Cardiac muscle cell (in vitro differentiated cells and primary cell): ENCODE measurements at places on chromosomes 4 and X. TPM values are rescaled to one million over a fixed set of nuclear protein-coding genes. Genes with fewer than 3 reads are reported as not detected.

F8A2 gene
- total RNA-seq, result not detected in 2 replicates

MAMLD1 gene
- total RNA-seq, result 0.15 and 0.18 TPM in 2 replicates

KCNIP4 gene
- total RNA-seq, result 9.9 and 15.9 TPM in 2 replicates

MAGIX gene
- 2.0 and 6.8 TPM in 2 replicates for total RNA-seq

CD40LG gene
- not detected in 2 replicates for total RNA-seq

DCHS2 gene
- total RNA-seq, result 0.09 and 0.11 TPM in 2 replicates

BMPR1B gene
- 0.42 and 1.8 TPM in 2 replicates for total RNA-seq

AREG gene
- total RNA-seq, result not detected in 2 replicates

CXorf49 gene
- not detected in 2 replicates for total RNA-seq

PAGE1 gene
- total RNA-seq, result not detected in 2 replicates

DOCK11 gene
- total RNA-seq, result 11.0 and 11.2 TPM in 2 replicates

- no peaks in the 10 kb centered on the region for H3K27me3 ChIP-seq
- no peak overlapping the region for H3K27ac ChIP-seq
- H3K4me1 ChIP-seq, result no peaks in the 10 kb centered on the region
- no peak for DNase-seq
Measured at GRCh38 chr4:23041501-23041900, 348.8 kb downstream of the GBA3 start.

- H3K4me1 ChIP-seq, result no peaks in the 10 kb centered on the region
- no peaks in the 10 kb centered on the region for H3K27me3 ChIP-seq
- H3K36me3 ChIP-seq, result no peaks in the 10 kb centered on the region
- no peak for DNase-seq
Measured at GRCh38 chrX:140933016-140933415, 69.4 kb upstream of the SPANXB1 start.

DNA sequence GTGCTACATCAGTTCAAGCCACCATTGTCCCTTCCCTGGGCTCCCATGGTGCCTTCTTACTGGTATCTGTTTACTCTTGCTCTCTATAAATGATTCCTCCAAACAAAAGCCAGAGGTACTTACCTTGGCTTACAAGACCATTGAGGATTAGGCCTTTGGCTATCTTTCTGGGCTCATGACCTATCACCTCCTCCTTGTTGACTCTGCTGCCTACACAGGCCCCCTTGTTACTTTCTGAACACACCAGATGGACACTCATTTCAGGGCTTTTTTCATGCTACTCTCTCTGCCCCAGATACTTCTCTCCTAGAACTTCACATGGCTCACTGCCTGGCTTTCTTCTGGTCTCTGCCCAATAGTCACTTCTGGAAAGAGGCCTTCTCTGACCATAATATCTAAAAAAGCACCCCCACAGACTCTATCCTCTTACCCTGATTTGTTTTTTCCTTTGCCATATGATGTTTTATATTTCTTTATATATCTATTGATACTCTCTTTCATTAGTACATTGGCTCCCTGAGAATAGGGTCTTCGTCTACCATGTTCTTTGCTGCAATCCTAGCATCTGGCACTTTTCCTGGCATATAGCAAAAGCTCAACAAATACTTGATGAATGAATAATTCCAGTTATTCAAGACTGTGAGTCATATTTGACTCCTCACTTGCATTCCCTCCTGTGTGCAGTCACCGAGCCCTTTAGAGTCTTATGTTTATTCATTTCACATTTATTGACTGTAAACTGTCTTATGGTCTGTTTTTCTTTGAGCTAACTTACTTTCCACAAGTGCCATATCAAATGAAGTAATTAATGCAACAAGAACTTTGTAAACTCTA is 27.1 kb upstream of the TAPT1 start:
- H3K4me3 ChIP-seq, result no peak overlapping the region
- DNase-seq, result peak; percentile 79
- H3K36me3 ChIP-seq, result no peaks in the 10 kb centered on the region
- H3K27ac ChIP-seq, result no peak overlapping the region
- peaks cover 5% of the 10 kb centered on the region for H3K4me1 ChIP-seq

GRCh38 chrX:131609480-131609879 is 65.6 kb downstream of the OR13H1 start:
- H3K4me1 ChIP-seq, result no peaks in the 10 kb centered on the region
- H3K27me3 ChIP-seq, result no peaks in the 10 kb centered on the region
- no peak overlapping the region for H3K27ac ChIP-seq

DNA sequence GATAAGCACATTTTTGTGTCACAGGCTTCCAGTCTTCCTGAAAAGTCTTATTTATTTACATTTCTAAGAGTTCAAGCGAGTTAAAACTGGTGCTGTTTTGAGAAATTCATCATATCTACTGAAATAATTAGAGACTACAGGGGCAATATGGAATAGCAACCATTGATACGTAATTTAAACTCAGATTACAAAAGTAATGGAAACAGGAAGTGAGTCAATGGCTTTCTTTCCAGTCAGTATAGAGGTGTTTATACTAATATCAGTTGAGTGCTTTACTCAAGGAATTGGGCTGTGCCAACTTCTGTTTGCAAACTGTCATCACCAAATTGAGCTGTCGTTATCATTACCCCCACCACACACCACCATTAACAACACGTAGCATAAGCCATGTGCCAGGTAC is 222.7 kb downstream of the COL25A1 start:
- no peak overlapping the region for H3K4me3 ChIP-seq
- no peak overlapping the region for H3K27ac ChIP-seq
- no peaks in the 10 kb centered on the region for H3K36me3 ChIP-seq
- DNase-seq, result peak; percentile 53
- H3K4me1 ChIP-seq, result peaks cover 17% of the 10 kb centered on the region

DNA sequence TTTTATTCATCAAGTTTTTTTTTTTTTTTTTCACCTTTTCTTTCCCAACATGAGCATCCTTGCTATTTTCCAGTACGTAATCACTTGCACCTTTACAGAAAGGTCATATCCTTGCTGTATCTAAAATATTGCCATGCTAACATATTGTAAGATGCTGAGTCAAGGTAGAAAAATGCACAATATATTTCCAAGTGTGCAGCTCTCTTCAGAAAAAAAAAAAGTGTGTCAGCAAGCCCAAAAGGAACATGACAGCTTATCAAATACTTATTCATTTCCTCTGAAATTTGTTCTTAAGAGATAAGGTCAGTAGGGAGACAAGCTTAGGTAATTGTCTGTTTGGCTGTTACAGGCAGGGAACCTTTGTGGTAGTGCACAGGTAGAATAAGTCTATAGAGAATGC is 27.0 kb downstream of the SH2D1A start:
- H3K4me3 ChIP-seq, result no peak overlapping the region
- H3K36me3 ChIP-seq, result no peaks in the 10 kb centered on the region
- no peaks in the 10 kb centered on the region for H3K27me3 ChIP-seq
- no peaks in the 10 kb centered on the region for H3K4me1 ChIP-seq
- DNase-seq, result no peak

- no peaks in the 10 kb centered on the region for H3K4me1 ChIP-seq
- no peaks in the 10 kb centered on the region for H3K27me3 ChIP-seq
- no peak overlapping the region for H3K27ac ChIP-seq
- no peak overlapping the region for H3K4me3 ChIP-seq
Measured at GRCh38 chrX:99914635-99915034, 495.4 kb downstream of the PCDH19 start.

GRCh38 chr4:142065086-142065647 is 428.8 kb downstream of the IL15 start:
- no peaks in the 10 kb centered on the region for H3K36me3 ChIP-seq
- no peak for DNase-seq
- no peak overlapping the region for H3K4me3 ChIP-seq
- H3K4me1 ChIP-seq, result peaks cover 10% of the 10 kb centered on the region

DNA sequence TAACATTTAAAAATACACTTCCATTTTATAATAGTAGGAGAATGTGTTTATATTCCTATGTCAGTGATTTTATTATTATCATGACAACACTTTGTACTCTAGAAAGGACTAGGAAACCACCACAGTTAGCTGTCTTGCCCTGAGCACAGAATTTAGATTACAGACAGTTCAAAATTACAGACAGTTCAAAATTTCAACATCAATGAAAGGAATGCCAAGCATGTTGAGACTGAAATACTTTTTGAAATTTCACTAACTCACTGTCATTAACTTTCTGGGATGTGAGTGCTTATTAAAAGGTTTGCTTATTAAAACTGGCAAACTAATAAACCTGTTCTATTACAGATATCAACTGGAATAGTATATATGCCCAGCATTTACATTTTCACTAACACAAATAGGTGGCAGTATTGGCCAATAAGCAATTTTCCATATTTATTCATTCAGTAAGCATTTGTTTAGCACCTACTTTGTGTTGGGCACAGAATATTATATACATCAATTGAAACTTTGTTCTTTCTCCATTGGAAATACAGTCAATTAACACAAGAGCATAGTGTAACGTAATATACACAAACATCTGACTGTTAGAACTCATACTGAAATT is 179.4 kb downstream of the FBXW7 start:
- no peak overlapping the region for H3K4me3 ChIP-seq
- peaks cover 5% of the 10 kb centered on the region for H3K4me1 ChIP-seq
- no peak for DNase-seq
- no peaks in the 10 kb centered on the region for H3K36me3 ChIP-seq
- H3K27ac ChIP-seq, result no peak overlapping the region

GRCh38 chrX:142036116-142036515 is 132.4 kb downstream of the MAGEC1 start:
- no peaks in the 10 kb centered on the region for H3K4me1 ChIP-seq
- no peak overlapping the region for H3K27ac ChIP-seq
- H3K4me3 ChIP-seq, result no peak overlapping the region
- H3K36me3 ChIP-seq, result no peaks in the 10 kb centered on the region
- no peak for DNase-seq
- H3K27me3 ChIP-seq, result no peaks in the 10 kb centered on the region

DNA sequence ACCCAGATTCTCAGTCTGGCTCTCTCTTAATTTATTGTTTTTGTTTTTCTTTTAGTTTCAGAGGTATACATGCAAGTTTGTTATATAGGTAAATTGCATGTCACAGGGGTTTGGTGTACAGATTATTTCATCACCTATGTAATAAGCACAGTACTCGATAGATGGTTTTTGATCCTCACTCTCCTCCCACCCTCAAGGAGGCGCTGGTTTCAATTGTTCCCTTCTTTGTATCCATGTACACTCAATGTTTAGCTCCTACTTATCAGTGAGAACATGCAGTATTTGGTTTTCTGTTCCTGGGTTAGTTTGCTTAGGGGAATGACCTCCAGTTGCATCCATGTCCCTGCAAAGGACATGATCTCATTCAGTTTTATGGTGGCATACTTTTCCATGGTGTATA is 198.4 kb downstream of the STK32B start:
- no peak for DNase-seq
- H3K4me3 ChIP-seq, result no peak overlapping the region
- no peaks in the 10 kb centered on the region for H3K4me1 ChIP-seq

DNA sequence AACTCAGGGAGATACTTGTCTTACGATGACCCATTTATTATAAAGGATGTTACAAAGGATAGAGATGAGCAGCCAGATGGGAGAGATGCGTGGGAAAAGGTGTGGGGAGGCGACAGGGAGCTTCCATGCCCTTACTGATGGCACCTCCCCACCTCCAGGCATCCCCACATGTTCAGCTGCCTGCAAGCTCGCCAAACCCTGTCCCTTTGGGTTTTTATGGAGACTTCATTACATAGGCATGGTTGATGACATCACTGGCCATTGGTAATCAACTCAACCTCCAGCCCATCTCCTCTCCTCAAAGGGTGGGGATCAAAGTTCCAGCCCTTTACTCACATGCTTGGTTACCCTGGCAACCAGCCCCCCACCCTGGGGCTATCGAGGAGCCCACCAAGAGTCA is 29.4 kb upstream of the SLC2A9 start:
- H3K36me3 ChIP-seq, result no peaks in the 10 kb centered on the region
- peaks cover 7% of the 10 kb centered on the region for H3K4me1 ChIP-seq
- H3K27me3 ChIP-seq, result no peaks in the 10 kb centered on the region
- no peak for DNase-seq
- H3K27ac ChIP-seq, result no peak overlapping the region

DNA sequence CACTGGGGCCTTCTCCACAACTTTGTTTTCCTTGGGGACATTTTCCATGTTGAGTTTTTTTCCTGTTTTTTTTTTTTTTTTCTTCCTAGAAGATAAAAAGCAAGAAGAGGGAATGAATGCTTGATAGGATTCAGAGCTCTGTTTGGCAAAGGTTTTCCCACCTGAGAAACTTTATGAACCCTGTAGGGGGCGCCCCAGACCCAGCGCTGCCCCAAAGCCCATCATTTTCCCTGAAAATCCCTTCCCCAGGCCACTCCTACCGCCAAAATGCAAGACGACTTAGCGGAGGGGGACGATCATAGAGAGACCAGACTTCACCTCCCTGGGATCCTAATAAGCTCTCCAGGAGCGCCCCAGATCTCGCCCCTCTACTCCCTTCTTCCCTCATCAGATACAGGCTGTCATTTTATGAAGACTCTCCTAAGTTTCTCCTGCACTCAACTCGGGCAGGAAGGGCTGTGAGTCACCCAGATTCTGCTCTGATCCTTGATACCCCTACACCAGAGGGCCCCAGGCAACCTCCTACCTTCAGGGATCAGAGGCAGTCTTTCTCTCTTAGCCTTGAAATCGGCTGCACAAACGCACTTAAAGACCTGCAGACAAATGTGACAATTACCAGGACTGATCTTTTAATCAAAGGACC is 1.4 kb downstream of the BEX5 start:
- H3K27ac ChIP-seq, result no peak overlapping the region
- no peaks in the 10 kb centered on the region for H3K4me1 ChIP-seq
- peak; percentile 5 for DNase-seq
- H3K4me3 ChIP-seq, result no peak overlapping the region
- no peaks in the 10 kb centered on the region for H3K27me3 ChIP-seq

DNA sequence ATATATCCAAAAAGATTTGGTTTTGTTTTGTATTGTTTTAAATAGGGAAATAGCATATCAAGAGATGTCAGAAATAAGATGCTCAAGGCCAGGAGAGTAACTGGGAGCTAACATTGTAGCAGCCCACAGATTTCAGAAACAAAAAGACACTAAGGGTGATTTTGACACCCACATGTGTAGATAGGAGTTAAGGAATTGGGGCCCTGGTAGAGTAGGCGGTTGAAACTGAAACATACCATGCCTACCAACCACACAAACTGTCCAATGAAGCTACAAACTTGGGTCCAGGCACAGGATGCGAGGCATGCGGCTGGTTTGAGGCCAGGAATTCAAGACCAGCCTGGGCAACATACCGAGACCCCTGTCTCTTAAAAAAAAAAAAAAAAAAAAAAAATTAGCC is 6.3 kb upstream of the HSPA4L start:
- no peak overlapping the region for H3K4me3 ChIP-seq
- no peak overlapping the region for H3K27ac ChIP-seq
- H3K36me3 ChIP-seq, result no peaks in the 10 kb centered on the region
